ENCODE measurements at places on chromosomes 2 and 18.

DNA sequence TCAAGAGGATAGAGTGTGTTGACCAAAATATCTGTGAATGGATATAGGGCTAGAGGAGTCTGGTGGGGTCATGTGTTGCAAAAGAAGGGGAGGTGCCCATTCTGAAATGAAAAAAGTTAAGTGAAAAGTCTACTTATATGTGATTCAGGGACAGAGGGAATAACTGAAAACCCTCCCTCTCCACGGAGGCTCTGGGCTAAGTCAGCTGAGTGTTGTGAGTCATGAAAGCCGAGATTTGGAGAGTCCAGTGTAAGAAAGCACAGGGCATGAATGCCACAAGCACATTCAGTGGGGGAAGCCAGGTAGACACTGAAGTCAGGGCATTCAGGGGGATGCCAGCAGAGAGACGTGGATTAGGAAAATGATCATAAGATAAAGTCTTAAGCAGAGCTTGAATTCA, 871.9 kb downstream of the TSN start:
- DNase-seq, result no peak

GRCh38 chr2:201183365-201183727, 405 bp downstream of the CASP10 start:
- no peak for DNase-seq

GRCh38 chr18:58015065-58015780, 28.8 kb upstream of the NEDD4L start:
- no peak for DNase-seq

GRCh38 chr18:75790796-75791195, 363.3 kb upstream of the SMIM21 start:
- DNase-seq, result no peak

DNA sequence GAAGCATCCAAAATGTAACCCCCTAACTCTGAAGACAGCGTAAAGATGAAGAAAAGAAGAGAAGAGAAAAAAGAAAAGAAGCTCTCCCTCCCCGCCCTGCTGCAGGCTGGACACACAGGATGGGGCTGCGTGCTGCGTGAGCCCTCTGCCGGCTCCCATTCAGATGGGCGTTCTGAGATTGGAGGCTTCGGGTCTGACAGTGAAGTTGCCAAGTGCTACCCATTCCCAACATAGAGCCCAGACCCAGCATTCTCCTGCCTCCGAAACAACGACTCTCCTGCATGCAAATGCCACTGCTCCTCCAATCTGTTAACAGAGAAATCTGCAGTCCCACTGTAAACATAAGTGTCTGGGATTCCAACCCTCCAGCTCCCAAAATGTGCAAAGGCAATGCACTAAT, 234.9 kb downstream of the BCL11A start:
- DNase-seq, result no peak

GRCh38 chr2:176405477-176405876, 136.2 kb downstream of the MTX2 start:
- no peak for DNase-seq

DNA sequence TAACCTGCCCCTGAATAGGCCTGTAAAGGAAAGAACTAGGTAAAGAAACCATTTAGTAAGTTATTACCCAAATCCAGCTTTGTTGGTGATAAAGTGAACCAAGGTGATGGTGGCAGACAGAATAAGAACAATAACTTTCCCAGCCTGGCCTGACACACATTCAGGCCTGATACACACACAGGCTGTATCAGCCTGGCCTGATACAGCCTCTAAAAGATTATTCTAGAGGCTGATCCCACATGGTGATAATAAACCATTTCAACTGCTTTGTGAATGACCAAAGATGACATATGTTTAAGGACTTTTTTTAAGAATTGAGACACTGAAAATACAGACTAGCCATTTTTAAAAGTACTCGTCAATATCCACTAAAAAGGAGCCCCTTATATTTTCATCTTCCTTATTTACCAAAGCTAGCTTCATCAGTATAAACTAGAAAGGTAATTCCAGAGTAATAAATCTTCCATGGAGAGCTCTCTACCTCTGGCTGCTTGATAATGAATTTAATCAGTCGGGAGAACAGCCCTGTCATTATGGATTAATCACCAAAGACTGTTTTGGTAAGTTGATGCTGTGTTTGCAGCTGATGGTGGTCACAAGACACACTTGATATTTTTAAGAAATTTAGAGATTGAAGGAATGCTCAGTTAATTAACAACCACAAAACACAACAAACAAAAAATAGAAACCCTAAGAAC, 77.2 kb downstream of the SLC8A1 start:
- no peak for DNase-seq

DNA sequence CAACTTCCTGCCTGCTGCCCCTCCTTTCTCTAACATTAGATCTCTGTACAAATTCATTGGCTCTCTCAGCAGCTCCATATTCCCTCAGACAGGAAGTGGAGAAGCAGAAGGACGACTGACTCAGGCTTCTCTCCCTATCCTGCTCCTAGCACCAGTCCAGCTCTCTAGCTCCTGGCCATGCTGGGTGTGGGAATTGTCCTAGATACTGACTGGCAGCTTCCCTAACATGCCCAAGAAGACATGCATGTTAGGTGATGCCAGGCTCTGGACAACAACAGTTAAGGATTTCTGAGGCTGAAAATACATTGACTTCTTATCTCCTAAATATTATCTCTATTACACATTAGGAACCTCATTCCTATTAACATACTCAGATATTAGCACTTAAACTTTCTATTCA, 292.9 kb downstream of the IKZF2 start:
- no peak for DNase-seq

GRCh38 chr2:12303181-12304030, 413.3 kb upstream of the TRIB2 start:
- DNase-seq, result no peak

GRCh38 chr2:212894026-212894425, 257.4 kb downstream of the IKZF2 start:
- no peak for DNase-seq

GRCh38 chr2:29777161-29777560, 144.2 kb downstream of the ALK start:
- DNase-seq, result no peak

GRCh38 chr2:20172273-20173055, 52.5 kb downstream of the SDC1 start:
- DNase-seq, result no peak

DNA sequence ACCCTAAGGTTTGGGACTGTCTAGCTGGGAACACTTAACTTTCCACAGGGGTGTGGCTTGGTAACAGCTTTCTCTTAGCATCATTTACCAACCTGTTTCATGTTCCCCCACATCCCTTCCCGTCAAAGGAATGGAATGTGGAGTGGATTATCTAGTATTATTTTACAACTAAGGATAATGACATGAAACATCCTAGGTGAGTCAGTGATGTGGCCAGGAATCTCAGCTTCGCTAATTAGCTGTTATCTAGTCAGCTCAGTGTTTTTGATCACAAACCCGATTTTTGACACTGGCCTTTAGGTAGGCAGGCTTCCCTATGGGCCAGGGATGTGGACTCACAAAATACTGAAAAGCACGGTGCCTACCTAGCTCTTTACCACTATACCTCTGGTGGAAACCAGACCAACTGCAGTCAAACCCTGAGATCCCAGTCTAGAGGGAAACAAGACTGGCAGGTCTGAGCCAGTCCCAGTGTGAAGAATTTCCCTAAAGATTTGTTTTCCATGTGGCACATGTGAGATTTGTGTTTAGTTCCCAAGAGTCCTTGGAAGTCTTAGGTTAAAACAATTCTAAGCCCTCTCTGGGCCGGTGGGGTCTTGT, 2.8 kb upstream of the NRP2 start:
- no peak for DNase-seq

DNA sequence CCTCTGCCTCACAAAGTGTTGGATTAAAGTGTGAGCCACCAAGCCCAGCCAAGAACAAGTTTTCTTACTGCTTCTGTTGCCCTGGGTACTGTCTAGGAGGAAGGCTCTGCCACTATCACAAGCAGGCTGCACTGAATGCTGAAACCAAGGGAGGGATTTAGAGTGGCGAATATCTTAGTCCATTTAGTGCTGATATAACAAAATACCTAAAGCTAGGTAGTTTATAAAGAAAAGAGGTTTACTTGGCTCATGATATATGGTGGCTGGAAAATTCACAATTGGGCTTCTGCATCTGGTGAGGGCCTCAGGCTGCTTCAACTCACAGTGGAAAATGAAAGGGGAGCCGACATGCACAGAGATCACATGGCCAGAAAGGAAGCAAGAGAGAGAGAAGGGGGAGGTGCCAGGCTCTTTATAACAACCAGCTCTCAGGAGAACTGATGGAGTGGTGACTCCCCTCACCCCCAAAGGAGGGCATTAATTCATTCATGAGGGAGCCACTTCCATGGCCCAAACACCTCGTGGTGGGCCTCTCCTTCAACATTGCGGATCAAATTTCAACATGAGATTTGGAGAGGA, 146.0 kb upstream of the SERPINE2 start:
- no peak for DNase-seq

DNA sequence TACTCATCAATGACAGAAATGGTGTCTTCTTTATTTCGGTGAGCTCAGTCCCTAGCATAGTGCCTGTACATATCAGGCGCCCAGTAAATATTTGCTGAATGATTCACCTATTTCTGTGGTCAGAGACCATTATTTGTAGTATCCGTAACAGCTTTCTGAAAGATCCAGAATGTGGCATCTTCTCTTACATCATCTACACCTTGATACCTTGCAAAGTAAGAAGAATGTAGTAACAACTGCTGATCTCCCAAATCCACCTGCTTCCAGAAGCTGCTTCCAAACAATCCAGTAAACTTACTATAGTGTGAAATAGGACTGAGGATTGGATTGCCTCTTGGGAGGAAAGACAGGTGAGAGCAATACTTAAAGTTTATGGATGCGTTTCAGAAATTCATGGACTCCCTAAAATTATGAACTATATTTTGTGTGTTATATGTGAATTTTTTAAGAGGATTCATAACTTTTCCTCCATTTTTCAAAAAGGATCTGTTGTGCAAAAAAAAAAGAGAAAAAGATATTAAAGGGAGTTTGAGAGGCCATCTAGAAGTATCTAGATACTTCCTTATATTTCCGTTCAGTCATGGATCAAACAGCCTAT, 945 bp upstream of the ASXL2 start:
- no peak for DNase-seq

DNA sequence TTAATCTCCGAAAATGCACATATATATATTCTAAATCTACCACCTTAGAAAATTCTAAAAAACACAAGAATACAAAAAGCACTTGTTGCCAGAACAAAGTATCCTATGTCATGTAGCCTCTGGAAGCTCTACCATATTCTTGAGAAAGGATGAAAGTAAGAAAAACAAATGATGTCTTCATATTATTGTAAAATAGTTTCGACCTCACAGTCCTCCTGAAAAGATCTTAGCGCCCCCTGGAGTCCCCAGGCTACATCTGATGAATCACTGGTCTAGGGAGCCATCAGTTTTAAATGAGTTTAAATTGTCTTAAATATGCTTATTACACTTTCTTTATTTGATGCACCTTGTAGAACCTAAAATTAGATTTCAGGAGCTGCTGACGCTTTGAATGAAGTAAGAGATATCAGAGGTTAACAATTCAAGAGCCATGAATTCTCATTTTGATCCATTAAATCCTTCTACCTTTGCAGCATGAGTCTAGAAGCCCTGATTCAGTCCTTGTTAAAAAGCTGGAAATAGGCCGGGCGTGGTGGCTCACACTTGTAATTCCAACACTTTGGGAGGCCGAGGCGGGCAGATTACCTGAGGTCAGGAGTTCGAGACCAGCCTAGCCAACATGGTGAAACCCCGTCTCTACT, 138.8 kb downstream of the MCFD2 start:
- DNase-seq, result peak; percentile 74

DNA sequence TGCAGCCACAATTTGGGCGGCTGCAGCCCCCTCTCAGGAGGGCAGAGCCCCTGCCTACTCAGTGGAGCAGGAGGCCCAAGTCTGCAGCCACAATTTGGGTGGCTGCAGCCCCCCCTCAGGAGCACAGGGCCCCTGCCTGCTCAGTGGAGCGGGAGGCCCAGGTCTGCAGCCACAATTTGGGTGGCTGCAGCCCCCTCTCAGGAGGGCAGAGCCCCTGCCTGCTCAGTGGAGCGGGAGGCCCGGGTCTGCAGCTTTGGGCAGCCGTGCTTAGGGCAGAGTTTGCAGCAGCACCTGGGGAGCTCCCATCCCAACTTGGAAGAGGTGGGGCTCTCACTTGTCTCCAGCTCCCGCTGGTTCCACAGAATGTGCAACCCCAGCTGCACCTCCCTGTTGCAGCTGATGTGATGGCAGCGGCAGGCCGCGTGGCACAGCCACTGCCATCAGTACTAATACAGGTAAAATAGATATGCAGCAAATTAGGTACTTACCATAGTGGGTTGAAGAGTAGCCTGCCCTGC, 99.4 kb downstream of the TWIST2 start:
- no peak for DNase-seq

- no peak for DNase-seq
Measured at GRCh38 chr18:36780748-36781147, 48.1 kb downstream of the TPGS2 start.

- DNase-seq, result no peak
Measured at GRCh38 chr18:59917422-59917821, 17.6 kb downstream of the PMAIP1 start.

DNA sequence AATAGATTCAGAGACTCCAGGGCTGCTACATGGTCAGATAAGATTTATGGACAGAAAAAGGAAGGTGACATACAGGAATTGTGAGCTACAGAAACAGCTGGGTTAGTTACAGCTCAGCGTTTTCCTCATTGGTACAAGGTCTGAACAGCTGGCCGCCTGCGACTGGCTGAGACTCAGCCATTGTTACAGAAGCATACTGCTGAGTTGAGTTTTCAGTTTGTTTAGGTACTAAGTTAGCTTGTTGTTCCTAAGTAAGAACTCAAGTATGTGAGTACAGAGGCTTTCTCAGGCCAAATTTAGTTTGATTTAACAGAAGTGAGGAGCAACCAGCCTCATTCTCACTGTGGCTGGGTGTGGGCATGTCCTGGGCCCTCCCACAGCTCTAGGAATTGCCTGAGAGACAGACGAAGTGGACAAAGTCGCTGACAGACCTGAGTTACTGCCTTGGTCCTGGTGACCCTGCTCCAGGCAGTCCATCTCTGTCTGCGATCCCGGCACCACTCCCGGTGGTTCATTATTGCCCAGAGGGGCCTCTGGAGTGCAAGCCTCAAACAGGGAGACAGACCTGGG, 27.8 kb upstream of the RHOB start:
- peak; percentile 55 for DNase-seq

GRCh38 chr2:46568212-46569009, 89.0 kb downstream of the TMEM247 start:
- DNase-seq, result no peak

DNA sequence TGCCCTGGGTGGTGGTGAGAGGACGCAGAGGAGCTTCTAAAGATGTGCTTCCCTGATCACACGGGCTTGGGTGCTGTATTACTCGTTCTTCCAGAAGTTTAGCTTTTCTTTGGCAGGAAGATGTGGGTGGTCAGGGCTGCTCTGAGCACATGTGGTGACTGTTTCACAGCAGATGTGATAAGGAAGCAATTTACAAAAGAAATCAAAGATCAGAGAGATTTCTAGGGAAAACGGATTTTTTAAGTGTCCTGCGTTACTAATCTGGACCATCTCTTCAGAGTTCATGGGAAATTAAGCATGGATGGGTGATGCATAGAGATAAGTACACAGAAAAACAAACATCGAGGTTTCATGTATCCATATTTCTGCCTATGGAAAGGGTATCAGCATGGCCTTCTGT, 99.4 kb downstream of the WDSUB1 start:
- no peak for DNase-seq

- DNase-seq, result no peak
Measured at GRCh38 chr2:184830531-184830930, 232.2 kb downstream of the ZNF804A start.

- no peak for DNase-seq
Measured at GRCh38 chr2:179435000-179435399, 170.4 kb upstream of the SESTD1 start.

- no peak for DNase-seq
Measured at GRCh38 chr2:165706960-165707487, 87.0 kb downstream of the GALNT3 start.

GRCh38 chr18:9671214-9671613, 36.9 kb upstream of the RAB31 start:
- no peak for DNase-seq
